Muscle of arm (tissue), 14 donors: ENCODE measurements at places on chromosomes 13 and 19.

DNA sequence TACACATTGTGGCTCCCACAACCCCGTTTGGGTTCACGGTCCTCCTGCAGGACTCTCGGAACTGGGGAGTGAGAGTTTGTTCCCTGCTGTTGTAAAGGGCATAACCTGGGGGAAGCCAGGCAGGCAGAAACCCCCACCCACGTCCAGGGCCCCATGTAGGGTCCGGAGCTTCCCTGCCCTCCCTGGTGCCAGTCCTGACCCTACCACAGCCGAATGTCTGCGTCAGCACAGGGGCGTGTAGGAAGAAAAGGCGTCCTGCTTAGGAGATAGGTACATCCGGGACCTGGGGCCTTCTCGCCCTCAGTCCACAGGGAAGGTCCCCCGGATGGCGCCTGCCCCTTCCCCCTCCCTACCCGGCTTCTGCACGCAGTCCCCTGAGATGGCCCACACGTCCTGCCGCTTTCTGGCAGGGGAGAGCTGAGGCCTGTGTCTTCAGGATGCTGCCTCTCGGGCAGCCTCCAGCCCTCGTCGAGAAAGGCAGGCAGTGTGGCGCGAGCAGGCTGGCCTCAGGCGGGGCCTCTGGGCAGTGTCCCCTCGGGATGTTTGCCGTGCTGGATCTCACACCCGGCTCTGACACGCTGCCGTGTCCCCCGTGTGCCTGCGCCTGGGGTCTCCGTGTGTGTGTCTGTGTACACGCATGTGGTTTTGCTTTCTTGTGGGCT is 19.1 kb downstream of the CSNK1G2 start:
- no peak for DNase-seq

GRCh38 chr13:38872693-38873092 is 117.9 kb downstream of the STOML3 start:
- DNase-seq, result peak; percentile 7

DNA sequence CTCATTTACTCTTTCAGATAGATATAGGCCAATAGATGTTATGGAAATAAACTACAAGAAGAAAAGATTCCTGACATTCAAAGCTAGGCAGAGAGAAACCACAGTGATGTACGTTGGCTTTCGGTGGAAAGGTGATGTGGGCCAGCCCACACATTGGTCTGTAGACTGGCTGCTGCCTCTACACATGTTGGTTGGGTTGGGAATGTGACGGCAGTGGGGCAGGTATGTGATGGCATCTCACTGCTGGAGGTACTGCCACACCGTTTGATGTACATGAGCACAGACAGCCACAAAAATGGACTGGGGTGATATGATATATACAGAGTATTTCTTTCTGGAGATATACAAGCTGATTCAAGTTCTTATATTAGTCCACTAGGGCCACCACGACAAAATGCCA is 69.4 kb downstream of the C13orf42 start:
- no peak for DNase-seq

- DNase-seq, result no peak
These were observed 58.1 kb downstream of the MRPL57 start for GRCh38 chr13:21234526-21234925.

GRCh38 chr13:68666774-68667397 is 1436.8 kb upstream of the PCDH9 start:
- DNase-seq, result no peak

DNA sequence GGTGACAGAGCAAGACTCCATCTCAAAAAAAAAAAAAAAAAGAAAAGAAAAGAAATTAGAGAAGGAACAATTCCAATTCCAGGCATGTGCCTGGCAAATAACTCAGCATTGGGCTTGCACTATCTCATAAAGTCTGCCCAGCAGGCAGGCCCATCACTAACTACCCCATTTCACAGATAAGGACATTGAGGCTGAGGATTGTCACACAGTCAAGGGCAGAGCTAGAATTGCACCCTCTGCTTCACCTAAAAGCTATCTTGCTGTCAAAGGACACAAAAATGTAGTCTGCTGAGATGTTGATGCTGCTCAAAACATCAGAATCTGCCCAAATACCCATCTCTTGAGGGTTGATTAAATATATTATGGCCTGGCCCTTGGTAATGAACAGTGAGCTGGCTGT is 20.7 kb upstream of the COLGALT1 start:
- no peak for DNase-seq

DNA sequence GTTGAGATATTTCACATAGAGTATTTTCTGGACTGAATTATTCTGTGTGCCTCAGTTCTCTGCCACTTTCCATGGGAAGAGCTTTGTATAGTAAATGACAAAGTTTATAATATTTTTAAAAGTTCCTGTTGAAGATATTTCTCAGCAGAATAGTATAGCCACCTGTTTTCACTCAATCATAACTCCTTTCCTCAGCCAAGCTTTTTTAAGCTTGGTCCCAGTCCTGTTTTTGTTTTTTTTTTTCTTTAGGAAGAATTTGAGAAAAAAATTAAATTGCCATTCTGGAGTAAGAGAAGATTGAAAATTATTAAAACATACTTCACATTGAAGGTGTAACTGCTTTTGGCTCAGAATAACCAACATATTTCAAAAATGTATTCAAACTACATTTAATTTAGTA is 55.5 kb downstream of the ENOX1 start:
- DNase-seq, result peak; percentile 37

DNA sequence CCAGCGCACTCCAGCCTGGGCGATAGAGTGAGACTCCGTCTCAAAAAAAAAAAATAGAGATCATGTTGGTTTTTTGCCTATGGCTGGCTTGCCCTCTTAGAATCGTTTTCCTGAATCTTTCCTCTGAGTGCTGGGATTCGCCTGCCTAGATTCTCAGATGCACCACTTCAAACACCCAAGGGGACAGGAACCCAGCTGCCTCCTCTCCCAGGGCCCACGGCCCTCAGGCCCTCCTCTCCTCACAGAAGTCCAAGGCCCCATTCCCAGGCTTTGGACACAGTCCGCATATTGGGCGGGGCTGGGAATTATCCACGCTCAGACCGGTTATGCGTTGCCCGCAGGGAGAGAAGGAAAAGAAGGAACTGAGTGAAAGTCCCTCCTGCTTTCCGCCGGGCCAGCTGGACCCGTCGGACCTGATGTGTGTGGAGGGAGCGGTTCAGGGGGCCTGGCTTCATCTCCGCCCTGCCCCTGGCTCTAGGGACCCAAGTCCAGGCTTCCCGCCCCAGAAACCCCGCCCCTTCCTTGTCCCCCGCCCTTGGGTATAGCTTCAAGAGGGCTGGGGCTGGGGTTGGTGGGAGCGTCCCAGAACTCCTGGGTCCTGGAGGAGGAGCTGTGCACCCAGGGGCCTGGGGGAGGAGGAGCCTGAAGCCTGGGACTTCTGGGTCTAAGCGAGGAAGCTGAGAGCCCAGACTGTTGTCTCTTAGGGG is 5.8 kb downstream of the PPFIA3 start:
- no peak for DNase-seq

GRCh38 chr19:42154471-42155323 is 22.5 kb upstream of the POU2F2 start:
- no peak for DNase-seq

DNA sequence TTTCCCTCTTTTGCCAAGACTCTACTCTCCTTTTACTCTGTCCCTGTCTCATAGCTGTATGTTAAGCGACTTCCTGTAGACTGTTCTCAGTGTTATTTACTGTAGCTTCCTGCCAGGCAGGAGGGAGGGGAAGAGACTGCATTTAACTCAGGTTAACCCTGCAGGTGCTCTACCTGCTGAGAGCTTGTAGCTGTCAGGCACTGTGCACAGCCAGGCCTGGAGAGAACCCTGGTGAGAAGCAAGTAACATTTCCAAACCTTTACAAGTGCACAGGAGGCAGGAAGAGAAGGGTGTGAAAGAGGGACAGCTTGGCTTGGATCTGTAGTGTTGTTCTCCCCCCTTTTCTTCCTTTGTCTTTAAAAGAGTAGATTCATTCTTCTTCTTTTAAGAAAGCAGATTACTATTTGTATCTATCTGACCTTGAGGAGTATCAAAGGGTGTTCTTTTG is 167.1 kb downstream of the LMO7 start:
- DNase-seq, result no peak

DNA sequence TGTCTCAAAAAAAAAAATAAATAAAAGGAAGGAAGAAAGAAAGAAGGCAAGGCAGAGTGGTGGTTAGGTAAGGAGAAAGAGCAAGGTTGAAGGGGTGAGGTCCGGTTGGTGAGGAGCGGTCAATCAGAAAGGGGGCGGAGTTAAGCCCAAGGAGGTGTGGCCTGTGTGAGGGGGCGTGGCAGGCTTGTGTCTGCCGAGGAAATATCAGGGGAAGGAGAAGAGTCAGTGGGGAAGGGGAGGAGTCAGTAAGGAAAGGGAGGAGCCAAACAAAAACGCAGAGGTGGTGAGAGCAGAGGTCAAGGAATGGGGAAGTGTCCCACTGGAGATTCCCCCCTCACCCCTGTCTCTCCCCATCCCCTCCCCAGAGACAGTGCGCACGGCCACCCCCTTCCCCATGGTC is 5.9 kb downstream of the CACNG7 start:
- no peak for DNase-seq

DNA sequence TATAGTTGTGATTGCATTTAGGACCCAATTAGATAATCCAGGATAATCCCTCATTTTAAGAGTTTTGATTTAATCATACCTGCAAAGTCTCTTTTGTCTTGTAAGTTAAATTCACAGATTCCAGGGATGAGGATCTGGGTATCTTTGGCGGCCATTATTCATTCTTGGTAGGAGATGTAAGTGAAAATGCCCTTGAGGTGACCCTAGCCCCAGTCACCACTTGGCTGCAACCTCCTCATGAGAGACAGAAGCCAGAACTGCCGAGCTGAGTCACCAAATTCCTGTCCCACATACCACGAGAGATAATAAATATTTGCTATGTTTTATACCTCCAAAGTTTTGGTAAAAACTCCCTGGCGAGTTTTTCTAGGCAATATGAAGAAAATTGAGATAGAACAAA is 389.4 kb downstream of the RFC3 start:
- no peak for DNase-seq

DNA sequence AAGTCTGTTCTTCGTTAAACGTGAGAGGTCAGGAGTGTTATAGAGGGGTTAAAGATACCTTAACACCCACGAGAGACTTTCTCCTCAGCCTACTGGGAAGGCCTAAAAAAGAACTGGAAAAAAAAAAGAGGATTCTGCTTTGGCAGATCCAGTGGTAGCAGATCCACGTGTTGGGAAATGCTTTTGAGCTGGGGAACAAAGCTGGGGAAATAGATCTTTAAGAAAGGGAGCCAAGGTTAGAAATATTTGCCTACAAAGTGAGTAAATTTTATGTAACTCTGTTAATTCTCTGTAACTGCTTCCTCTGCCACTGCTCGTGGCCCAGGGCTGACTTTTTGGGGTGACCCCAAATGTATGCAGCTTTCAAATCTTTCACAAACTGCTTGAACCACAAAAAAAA is 11.7 kb downstream of the RFX2 start:
- no peak for DNase-seq

GRCh38 chr19:30431591-30431990 is 59.4 kb downstream of the ZNF536 start:
- no peak for DNase-seq

- no peak for DNase-seq
These were observed 1.6 kb upstream of the ZBTB7A start for GRCh38 chr19:4068047-4068966.

- DNase-seq, result no peak
These were observed 66.1 kb downstream of the ATP7B start for GRCh38 chr13:51945149-51945548.

DNA sequence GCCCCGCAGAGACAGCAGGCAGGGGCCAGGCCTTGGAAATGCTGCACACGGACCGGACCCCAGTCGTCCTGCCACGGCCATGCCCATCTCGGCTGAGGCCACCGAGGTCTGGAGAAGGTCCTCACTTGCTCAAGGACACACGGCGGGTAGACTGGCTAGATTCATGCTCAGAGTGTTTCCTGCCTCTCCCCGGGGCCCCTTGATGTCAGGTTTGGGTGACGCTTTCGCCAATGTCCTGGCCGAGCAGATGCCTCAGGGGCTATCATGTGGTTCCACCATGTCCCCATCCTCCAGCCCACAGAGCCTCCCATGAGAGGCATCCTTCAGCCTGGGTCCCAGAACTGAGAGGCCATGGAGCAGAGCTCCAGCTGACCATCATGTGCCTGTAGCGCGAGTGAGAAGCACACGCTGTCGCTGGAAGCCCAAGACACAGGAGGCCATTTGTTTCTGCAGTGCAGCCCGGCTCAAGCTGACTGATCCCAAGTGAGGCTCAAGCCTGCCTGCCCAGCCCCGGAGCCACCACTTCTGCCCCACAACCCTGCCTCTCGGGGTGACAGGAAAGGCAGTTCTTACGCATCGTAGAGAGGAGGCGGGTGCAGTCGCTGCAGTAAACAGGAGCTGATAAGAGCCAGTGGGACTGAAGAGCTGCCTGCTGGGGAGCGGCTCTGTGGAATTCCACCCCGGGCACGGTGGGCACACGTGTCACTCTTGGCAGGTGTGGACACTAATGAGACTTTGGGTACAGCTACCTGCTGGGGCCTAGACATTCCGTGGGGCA is 53.9 kb upstream of the GAS6 start:
- no peak for DNase-seq

DNA sequence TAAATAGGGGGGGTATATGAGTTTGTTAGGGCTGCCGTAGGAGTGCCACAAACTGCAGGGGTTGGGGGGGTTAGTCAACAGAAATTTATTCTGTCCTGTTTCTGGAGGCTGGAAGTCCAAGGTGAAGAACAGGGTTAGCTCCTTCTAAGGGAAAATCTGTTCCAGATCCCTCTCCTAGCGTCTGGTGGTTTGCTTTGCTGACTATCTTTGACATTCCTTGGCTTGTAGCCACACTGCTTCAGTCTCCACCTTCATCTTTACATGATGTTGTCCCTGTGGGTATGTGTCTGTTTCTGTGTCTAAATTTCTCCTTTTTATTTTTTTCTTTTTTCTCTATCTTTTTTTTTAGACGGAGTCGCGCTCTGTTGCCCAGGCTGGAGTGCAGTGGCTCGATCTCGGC is 8.1 kb upstream of the ICAM1 start:
- DNase-seq, result no peak

GRCh38 chr13:58097831-58098230 is 466.3 kb downstream of the PCDH17 start:
- DNase-seq, result no peak

- no peak for DNase-seq
These were observed 6.7 kb downstream of the ZBTB32 start for GRCh38 chr19:35710784-35711723.

- DNase-seq, result no peak
These were observed 26.9 kb downstream of the CDK8 start for GRCh38 chr13:26280822-26281221.

GRCh38 chr19:37907735-37908455 is 887 bp downstream of the SIPA1L3 start:
- no peak for DNase-seq

- DNase-seq, result no peak
These were observed 1.1 kb downstream of the EHD2 start for GRCh38 chr19:47714339-47714738.

GRCh38 chr19:13400296-13400695 is 106.0 kb downstream of the CACNA1A start:
- no peak for DNase-seq

DNA sequence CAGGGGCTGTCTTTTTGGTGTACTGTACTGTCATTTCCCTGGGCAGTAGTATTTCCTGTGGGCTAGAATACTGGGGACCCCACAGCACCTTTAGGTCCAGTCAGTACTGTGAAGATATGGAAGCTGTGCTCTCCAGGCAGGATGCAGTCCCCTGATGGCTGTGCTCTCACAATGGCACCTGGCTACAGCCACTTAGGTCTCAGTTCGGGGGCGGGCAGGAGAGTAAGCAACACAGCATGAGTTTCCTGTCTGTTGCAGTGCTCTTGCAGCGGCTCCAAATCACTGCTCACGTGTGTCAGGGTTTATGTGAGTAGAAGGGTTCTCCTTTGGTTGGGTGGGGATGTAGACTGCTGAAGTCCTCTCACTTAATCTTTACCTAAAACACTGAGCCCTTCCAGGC is 810.4 kb downstream of the DACH1 start:
- DNase-seq, result no peak
